Heart left ventricle (tissue), 16 donors: ENCODE measurements at places on chromosomes 2 and 18. TPM values are rescaled to one million over a fixed set of nuclear protein-coding genes. Genes with fewer than 3 reads are reported as not detected.

Gene PLEKHH2
- 1.5 TPM for total RNA-seq

Gene PMS1
- total RNA-seq = 13.3 TPM

Gene COPS9
- 262 TPM for total RNA-seq

Gene NEB
- total RNA-seq = 0.72 TPM

Gene SLC40A1
- 39.9 TPM for total RNA-seq

Gene DAW1
- 1.3 TPM for total RNA-seq

Gene PIEZO2
- total RNA-seq = 1.1 TPM

Gene GMCL1
- 4.8 TPM for total RNA-seq
